ENCODE measurements at places on chromosomes 7 and 10. TPM values are rescaled to one million over a fixed set of nuclear protein-coding genes. Genes with fewer than 3 reads are reported as not detected.

Gene CUBN
- 0.25 TPM for total RNA-seq

DNA sequence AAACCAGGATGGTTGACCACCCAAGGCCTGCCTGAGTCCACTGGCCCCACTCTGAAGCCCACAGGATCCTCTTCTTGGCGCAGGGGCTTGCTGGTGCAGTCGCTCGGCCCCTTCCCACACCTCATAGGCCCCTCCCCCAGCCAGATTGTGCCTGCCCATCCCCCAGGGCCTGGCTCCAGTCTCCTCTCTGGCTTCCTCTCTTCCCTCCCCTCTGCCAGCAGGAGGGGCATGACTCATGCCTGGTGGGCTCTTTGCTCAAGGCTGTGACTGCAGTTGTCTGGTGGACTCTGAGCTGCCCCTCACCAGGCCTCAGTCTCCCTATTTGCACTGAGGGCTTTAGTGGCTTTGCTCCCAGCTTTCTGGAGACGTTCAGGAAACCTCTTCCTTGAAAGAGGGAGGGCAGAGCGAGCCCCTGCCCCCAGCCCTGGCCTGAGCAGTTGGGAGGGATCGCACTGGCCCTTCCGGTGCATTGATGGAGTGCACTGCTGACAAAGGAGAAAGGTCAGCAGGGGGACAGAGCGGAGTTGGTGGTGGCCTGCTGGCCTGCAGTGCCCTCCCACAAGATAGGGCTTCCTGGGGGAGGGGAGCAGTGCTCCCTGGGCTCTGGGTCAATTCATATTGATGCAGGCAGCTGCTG lies 60.7 kb downstream of the ZMIZ1 start:
- no peak for DNase-seq

Gene SEM1
- 68.3 TPM for total RNA-seq

DNA sequence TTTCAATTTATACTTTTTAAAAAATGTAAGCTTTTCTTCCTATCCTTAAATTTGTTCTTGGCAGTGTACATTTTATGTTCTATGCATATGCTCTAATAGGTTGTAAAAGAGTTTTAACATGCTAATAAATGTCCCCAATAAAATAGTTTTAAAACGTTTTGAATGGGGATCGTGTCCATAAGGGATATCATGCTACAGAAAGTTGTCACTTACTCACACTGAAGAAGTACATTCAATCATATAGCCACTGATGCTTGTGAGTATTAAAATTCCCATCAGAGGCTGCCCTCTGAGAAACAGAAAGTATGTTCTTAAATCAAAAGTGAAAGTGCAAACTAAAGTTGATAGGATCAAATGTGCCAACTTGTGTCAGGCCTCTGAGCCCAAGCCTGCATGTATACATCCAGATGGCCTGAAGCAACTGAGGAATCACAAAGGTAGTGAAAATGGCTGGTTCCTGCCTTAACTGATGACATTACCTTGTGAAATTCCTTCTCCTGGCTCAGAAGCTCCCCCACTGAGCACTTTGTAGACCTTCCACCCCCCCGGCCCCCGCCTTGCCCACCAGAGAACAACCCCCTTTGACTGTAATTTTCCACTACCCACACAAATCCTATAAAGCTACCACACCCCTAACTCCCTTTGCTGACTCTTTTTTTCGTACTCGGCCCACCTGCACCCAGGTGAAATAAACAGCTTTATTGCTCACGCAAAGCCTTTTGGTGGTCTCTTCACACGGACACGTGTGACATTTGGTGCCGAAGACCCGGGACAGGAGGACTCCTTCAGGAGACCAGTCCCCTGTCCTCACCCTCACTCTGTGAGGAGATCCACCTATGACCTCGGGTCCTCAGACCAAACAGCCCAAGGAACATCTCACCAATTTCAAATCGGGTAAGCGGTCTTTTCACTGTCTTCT lies 877 bp upstream of the NOD1 start:
- DNase-seq, result peak; percentile 57

DNA sequence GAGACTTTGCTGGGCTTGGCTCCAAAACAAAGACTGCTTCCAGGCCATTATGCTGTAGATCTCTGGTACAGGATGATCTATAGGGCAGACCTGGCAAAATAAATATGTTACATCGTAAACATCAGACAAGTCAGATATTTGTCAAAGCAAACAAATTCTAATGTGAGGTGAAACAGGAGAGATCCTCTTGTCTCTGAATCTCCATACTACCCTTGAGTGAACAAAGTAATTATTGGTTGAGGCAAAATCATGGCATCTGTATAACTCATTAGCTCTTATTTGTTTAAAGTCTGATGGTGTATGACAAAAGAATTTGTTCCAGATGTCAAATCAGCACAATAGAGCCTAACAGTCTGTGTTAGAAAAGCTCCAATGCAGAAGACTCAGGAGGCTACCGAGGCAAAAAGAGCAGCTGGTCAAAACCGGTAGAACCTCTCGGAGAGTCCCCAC lies 1291.5 kb downstream of the TYW1 start:
- no peak for DNase-seq

DNA sequence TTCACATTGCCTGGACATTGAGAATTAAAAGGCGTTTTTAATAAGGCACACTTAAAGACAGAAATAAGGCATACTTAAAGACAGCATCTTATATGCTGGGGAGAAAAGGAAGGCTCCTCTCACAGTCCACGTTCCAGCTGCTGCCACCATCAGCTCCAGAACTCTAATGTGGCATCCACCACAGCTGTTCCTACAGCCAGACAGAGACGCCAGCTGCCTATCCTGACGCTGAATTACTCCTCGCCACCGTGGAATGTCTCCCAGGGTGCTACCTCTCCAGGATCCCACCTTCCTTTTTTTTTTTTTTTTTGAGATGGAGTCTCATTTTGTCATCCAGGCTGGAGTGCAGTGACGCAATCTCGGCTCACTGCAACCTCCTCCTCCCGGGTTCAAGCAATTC lies 30.8 kb downstream of the SLC37A3 start:
- DNase-seq, result no peak

Gene GRM3
- not detected for total RNA-seq

DNA sequence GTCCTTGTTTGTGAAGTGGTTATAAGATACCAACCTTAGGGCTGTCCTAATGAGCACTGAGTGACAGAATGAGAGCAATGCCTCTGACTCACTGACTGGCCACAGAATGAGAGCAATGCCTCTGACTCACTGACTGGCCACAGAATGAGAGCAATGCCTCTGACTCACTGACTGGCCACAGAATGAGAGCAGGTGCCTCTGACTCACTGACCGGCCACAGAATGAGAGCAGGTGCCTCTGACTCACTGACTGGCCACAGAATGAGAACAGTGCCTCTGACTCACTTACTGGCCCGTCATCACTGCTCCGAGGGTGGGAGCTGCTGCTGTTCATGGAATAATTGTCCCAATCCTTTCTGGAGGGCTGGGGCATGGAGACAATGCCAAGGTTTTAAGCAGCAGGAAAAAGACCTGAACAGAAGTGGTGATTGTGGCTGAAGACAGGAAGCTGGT lies 265.2 kb upstream of the PPP2R2D start:
- DNase-seq, result no peak

GRCh38 chr10:92142949-92143348 lies 147.9 kb downstream of the CPEB3 start:
- peak; percentile 60 for DNase-seq

- no peak for DNase-seq
Observed at GRCh38 chr7:49797987-49798660, 24.7 kb downstream of the VWC2 start.

Gene HOXA4
- total RNA-seq, result 2.0 TPM

DNA sequence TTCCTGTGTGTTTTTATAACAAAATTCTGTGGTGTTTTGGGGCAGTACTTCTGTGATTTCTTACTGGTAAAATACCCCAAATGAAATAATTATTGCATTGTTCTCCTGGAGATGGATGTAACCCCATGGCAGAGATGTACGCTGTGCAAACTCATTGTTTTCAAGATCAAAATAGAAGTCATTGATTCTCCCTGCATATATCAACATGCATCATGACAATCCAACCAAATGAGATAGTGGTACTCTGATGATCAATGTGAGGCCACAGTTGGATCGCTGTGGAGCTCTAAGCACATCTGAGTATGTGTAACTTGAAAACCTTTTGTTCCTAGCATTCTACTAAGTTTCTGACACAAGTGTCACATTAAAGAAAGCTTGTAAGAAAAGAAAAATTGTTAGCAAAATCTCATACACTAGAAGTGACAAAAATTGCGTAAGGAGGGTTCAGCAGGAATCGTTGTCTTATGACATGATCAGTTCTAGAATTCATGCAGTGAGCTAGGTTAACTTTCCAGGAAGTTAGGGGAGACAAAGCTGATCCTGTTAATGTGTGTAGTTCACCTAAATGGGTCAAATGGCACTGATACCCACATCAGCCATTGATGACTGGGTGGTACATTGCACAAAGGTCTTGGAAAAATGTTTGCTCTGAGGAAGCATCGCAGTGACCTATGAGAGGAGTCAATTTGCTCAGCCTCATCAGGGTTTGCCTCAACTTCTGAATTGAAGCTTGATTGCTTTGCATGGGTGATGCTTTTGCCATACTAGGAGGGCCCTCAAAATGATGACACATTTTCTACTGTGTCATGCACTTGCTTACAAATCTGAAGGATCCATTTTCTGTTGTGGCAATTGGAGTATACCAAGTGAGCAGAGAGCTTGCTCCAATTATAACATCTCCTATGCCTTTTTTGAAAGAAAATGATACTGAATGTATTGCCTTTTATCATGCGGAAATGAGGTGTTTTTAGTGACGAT lies 145.1 kb downstream of the PLXDC2 start:
- no peak for DNase-seq

GRCh38 chr7:83956104-83956503 lies 238.5 kb downstream of the SEMA3A start:
- no peak for DNase-seq

DNA sequence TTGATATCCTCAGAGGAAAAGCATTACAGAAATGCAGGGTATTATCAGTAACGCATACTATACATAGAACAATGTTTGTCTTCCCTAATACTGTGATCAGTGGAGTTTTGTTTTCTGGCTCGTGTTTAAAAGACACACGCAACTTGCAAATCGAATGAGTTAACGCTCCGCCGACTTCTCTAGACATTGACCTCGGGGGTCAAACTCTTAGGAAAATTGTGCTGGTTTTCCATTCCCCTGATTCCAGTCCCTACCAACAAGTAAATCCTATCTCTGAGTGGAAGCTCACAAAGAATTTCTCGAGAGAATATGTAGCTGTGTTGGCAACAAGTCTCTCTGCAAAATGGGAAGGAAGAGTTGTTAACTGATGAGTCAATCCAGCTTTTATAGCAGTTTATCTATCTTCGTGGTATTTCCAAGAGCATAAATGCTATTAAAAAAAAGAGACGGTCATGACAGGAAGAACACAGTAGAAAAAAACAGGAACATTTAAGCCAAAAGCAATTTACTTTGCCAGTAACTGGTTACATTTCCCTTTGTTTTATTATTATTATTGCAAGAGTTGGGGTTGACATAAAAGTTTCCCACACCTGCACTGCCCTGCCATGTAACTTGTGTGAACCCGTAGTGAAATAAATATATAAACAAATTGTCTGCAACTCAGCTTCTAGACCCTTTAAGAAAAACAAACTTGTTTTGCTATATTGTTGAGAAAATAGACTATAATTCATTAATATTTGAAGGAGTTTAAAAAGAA lies 144.4 kb downstream of the ARID5B start:
- DNase-seq, result peak; percentile 22

- DNase-seq, result no peak
Observed at GRCh38 chr10:99785646-99786045, 3.2 kb downstream of the ABCC2 start.

Gene ZNF488
- total RNA-seq, result 0.30 TPM

- peak; percentile 35 for DNase-seq
Observed at GRCh38 chr7:132779164-132779563, 202.9 kb upstream of the PLXNA4 start.

DNA sequence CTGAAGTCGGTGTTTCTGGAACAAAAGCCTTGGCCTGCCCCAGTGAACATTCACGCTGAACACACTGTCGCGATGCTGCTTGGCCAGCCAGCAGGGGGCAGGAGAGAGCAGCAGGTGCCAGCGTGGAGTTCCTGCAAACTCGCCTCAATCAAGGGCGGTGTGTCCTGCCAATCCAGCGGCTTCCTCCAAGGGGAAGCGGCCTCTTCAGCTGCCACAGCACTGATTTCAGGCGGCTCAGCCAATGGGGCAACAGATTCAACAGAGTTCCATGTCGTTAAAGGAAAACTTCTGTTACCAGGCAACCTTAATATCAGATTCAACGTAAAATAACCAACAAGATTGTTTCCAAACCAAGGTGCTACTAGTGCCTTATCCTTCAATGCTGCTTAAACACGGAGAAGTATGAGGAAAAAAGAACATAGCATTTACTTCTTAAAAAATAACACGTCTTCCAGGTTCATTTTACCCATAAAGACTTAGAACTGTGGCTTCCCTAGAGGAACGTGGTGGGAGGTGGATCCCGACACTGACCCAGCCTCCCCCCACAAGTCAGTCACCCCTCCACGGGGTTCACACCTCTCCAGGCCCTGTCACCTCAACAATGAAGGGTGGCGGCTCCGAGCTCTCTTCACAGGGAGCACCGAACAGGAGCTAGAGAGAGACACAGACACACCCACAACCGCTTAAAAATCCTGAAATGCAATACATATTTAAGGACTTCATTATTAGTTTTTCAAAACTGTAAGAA lies 178.2 kb downstream of the DIP2C start:
- peak; percentile 91 for DNase-seq

Gene TRA2A
- 129 TPM for total RNA-seq

Gene SLC25A40
- total RNA-seq, result 53.6 TPM

Gene SMNDC1
- 51.7 TPM for total RNA-seq

Gene PDGFA
- not detected for total RNA-seq

Gene CALML3
- not detected for total RNA-seq

DNA sequence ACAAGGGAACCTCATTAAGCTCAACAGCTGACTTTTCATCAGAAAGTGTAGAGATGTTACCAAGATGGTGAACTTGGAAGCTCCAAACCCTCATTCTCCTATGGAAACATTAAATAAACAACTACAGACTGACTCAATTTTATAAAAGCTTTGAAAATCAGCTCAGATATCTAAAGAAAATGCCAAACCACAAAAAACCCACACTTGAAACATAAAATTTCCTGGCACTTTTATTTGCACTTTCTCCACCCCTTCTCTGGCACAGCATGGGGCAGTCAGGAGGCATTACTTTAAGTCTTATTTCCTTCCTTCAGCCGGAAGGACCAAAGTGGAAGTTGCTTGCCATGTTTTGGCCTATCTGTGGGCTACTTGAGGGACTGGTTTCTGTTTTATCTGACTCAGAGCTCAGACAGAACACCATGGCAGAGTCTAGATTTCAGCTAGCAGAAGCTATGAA lies 114.7 kb downstream of the ODAD2 start:
- DNase-seq, result no peak
